ENCODE measurements at places on chromosomes 2 and 18. TPM values are rescaled to one million over a fixed set of nuclear protein-coding genes. Genes with fewer than 3 reads are reported as not detected.
A peak's percentile ranks its signal among the peaks of the same experiment; 100 is the strongest.

The CNDP1 gene
- total RNA-seq: not detected

The SAG gene
- total RNA-seq: not detected

The POTEC gene
- total RNA-seq: not detected

The CCDC85A gene
- 0.20 TPM for total RNA-seq

The ANKRD30B gene
- total RNA-seq: not detected

The CD8B gene
- not detected for total RNA-seq

The C2orf66 gene
- 0.98 TPM for total RNA-seq

The PLB1 gene
- total RNA-seq: 0.91 TPM

The CPS1 gene
- 18.4 TPM for total RNA-seq

The DPP4 gene
- total RNA-seq: not detected

The KCNIP3 gene
- 15.6 TPM for total RNA-seq

GRCh38 chr18:24561369-24561965 is 101.0 kb downstream of the HRH4 start:
- H3K4me3 ChIP-seq: no peak overlapping the region
- no peaks in the 10 kb centered on the region for H3K36me3 ChIP-seq
- peaks cover 10% of the 10 kb centered on the region for H3K4me1 ChIP-seq
- H3K27me3 ChIP-seq: no peaks in the 10 kb centered on the region

DNA sequence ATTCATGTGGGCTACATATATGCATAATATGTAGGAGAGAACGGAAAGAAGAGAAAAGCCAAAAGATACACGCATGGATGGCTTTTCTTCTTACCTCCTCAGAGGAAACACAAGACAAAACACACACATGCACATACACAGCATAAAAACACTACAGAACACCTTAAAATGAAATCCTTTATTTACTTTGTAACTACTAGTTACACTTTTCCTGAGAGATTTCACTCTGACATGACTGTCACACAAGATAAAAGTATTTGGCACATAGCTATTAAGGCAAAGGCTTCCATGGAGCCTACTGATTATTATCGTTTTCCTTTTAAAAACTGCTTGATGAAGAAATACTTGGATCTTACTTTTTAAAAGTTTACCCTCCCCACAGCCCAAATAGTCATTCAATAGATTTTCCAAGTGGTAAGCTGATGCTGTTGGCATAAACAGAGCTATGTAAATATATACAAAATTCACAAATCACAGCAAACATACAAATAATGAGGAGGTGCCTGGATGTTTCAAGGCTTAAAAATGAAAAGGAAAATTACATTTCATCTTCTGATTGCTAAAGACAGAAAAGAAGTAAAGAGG is 8.6 kb downstream of the ZEB2 start:
- H3K27ac ChIP-seq: no peak overlapping the region
- no peaks in the 10 kb centered on the region for H3K27me3 ChIP-seq
- H3K4me3 ChIP-seq: no peak overlapping the region

- DNase-seq: no peak
- no peaks in the 10 kb centered on the region for H3K36me3 ChIP-seq
- H3K27me3 ChIP-seq: peaks cover 25% of the 10 kb centered on the region
- H3K27ac ChIP-seq: no peak overlapping the region
Observed at GRCh38 chr2:173347305-173348168, 7.1 kb upstream of the CDCA7 start.

DNA sequence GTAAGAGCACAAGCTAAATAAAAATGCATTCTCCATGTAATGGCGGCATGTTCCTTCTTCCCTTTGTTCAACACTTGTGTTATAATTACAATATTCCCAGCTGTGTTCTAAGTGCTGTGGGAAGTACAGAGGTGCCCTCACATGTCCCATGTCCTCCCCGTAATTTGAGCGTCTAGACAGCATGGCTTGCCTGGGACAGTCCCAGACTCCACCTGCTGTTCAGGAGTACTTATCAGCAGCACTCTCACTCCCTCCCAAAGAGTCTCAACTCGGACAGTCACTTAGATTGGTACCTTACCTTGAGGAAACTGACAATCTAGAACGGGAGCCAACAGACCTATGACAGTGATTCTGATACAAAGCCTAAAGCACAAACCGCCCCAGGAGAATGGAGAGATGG is 370.5 kb downstream of the EIPR1 start:
- H3K4me3 ChIP-seq: no peak overlapping the region
- H3K4me1 ChIP-seq: no peaks in the 10 kb centered on the region
- peaks cover 65% of the 10 kb centered on the region for H3K27me3 ChIP-seq
- no peak for DNase-seq

DNA sequence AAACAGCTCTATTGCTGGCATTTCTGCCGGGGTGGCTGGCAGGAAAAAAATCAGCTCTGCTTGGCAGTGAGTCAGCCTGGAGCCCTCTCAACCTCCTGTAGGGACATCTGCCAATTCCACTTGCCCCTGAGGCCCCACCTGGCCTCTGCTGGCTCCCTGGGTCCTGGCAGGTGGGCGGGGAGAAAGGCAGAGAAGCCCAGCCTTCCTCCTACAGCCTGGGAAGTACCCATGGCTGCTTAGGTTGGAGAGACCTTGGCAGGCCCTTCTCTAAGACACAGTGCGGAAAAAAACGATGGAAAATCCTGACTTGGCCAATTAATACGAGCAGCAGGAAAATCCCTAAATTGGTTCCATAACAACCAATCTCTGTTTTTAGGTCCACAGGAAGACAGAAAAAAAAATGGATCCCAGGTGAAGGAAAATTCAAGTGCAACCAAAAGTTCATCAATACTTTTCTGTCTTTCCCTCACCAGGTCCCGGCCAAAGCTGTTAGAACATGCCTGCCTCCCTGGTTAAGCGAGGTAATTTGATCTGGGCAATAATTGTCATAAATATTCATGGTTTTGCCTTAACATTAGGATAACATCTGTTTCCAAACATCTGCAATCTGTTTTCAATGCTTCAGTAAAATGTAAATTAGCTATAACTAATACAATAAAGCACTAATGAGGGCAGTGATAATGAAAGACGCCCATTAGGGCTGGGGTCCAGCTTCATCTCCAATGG is 245.9 kb downstream of the TFCP2L1 start:
- peaks cover 7% of the 10 kb centered on the region for H3K4me1 ChIP-seq
- H3K27ac ChIP-seq: no peak overlapping the region
- H3K36me3 ChIP-seq: no peaks in the 10 kb centered on the region
- H3K4me3 ChIP-seq: no peak overlapping the region

GRCh38 chr2:214261683-214262082 is 149.2 kb upstream of the VWC2L start:
- no peak overlapping the region for H3K4me3 ChIP-seq
- peaks cover 4% of the 10 kb centered on the region for H3K4me1 ChIP-seq
- H3K27ac ChIP-seq: no peak overlapping the region
- H3K36me3 ChIP-seq: no peaks in the 10 kb centered on the region

GRCh38 chr18:79684283-79684631 is 4.7 kb downstream of the CTDP1 start:
- H3K27me3 ChIP-seq: no peaks in the 10 kb centered on the region
- H3K36me3 ChIP-seq: peaks cover 3% of the 10 kb centered on the region
- H3K27ac ChIP-seq: no peak overlapping the region
- DNase-seq: no peak

DNA sequence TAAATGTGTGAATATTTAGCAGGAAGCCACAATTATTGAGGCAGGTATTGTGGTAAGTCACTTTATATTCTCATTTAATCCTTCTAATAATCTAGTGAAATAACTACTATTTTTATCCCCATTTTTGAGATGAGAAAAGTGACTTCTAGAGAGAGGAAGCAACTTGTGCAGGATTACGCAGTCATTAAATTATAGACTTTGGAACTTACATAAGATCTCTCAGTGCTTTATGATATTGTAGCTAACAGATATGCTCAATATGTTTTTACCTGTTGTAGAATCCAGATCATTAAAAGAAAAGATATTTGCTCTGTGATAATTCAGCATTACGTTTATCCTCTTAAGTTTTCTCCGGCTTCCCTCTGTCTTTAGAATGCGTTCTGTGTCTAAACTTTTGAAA is 50.5 kb downstream of the MBD5 start:
- H3K27ac ChIP-seq: no peak overlapping the region
- no peak for DNase-seq
- H3K36me3 ChIP-seq: no peaks in the 10 kb centered on the region
- no peaks in the 10 kb centered on the region for H3K27me3 ChIP-seq

DNA sequence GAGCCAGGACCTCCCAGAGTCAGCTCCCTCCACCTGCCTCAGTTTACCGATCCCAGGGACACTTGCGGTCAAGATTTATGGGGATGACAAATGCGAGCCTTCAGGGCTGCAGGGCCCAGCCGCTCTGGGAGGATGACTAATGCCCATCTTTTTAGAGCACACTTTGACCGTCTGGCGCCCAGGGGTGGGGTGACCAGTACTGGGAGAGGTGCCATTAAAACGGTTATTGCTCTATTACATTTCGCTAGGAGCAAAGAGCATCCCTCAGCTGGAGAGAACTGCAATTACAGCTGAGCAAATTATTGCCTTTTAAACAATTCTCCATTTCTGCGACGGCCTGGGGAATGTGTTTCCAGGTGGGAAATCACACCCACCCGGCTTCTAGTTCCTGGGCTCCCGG is 42.6 kb upstream of the HPCAL1 start:
- DNase-seq: peak; percentile 91
- no peaks in the 10 kb centered on the region for H3K36me3 ChIP-seq
- no peak overlapping the region for H3K4me3 ChIP-seq
- no peaks in the 10 kb centered on the region for H3K4me1 ChIP-seq
- no peaks in the 10 kb centered on the region for H3K27me3 ChIP-seq

GRCh38 chr18:52999633-53000032 is 659.6 kb downstream of the DCC start:
- no peaks in the 10 kb centered on the region for H3K4me1 ChIP-seq
- DNase-seq: no peak
- no peak overlapping the region for H3K4me3 ChIP-seq
- H3K27me3 ChIP-seq: no peaks in the 10 kb centered on the region
- no peaks in the 10 kb centered on the region for H3K36me3 ChIP-seq

GRCh38 chr2:1004398-1004797 is 53.7 kb downstream of the SNTG2 start:
- H3K36me3 ChIP-seq: no peaks in the 10 kb centered on the region
- no peaks in the 10 kb centered on the region for H3K4me1 ChIP-seq
- H3K4me3 ChIP-seq: no peak overlapping the region
- no peak for DNase-seq

DNA sequence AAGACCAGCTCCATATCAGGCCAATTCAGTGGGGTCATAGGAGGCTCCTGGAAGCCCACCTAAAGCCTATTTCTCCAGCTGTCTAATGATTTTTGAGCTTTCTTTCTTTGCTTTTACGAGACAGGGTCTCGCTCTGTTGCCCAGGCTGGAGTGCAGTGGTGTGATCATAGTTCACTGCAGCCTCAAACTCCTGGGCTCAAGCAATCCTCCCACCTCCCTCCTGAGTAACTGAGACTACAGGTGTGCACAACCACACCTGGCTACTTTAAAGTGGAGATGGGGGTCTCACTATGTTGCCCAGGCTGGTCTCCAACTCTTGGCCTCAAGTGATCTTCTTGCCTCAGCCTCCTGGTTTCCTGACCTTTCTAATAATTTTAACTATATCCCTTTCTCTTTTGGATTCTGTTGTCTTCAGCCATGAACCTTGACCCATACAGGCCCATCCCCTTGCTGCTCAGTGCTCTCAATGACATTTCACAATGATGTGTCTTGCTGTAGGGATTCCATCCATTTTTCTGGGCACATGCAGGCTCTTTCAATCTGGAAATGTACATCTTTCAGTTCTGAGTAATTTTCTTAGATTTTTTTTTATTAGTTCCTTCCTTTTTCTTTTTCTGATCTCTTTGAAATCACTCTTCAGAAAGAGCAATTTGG is 29.7 kb downstream of the GNLY start:
- no peaks in the 10 kb centered on the region for H3K36me3 ChIP-seq
- DNase-seq: no peak
- H3K27me3 ChIP-seq: no peaks in the 10 kb centered on the region
- H3K4me3 ChIP-seq: no peak overlapping the region

DNA sequence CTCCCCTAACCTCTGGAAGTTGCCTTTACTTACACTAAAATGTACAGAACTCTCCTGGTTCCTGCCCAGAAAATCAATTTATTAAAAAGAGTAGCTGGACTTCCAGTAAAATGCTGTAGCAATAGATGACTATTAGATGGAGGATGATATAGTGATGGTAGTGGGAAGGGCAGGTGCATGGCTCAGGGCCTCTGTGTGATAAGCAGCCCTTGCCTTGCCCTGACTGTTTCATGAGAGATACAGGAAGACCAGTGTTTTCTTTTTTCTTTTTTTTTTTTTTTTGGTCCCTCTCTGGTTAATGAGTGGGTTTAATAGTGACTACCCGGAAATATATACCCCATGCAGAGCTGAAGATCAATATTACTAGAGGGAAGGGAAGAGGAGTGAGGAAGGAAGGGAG is 48.7 kb upstream of the NEDD4L start:
- no peak overlapping the region for H3K4me3 ChIP-seq
- H3K4me1 ChIP-seq: no peaks in the 10 kb centered on the region
- H3K27me3 ChIP-seq: no peaks in the 10 kb centered on the region
- DNase-seq: no peak
- H3K36me3 ChIP-seq: no peaks in the 10 kb centered on the region
- no peak overlapping the region for H3K27ac ChIP-seq

DNA sequence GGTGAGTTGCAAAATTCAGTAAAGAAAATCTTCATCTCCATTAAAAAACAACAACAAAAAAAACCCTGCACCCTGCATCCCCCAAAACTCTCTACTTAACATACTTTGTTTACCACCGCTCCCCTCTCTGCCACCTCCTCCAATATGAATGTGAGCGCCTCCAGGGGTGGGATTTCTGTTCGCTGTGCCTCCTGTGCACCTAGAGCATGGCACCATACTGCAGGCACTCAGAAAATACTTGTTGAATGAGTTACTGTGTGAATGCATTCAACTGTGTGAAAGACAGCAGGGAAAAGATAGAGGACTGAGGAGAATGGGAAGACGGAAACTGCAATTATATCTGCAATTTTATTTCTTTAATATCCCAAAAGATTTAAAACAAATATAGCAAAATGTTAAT is 4.5 kb downstream of the CEBPZ start:
- H3K4me3 ChIP-seq: no peak overlapping the region
- no peak overlapping the region for H3K27ac ChIP-seq
- H3K36me3 ChIP-seq: peaks cover 58% of the 10 kb centered on the region

DNA sequence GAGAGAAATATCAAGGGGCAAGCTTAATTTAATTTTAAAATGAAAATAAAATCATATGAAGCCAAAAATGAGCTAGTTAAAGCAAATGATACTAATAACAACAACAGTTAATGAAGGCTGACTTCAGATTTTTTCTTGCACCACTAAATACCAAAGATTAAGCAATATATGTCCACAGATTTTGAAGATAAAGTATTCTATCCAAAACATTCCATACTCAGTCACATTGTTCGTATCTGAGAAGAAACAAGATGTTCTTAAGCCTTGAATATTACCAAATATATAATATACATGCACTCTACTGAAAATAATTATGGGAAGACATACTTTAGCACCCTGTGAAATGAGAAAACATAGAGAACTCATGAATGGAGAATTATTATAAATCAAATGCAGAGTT is 593.3 kb upstream of the SYT4 start:
- H3K4me1 ChIP-seq: peaks cover 9% of the 10 kb centered on the region
- H3K27ac ChIP-seq: no peak overlapping the region
- no peak for DNase-seq

- no peaks in the 10 kb centered on the region for H3K27me3 ChIP-seq
- H3K27ac ChIP-seq: no peak overlapping the region
- no peak overlapping the region for H3K4me3 ChIP-seq
- no peaks in the 10 kb centered on the region for H3K36me3 ChIP-seq
Observed at GRCh38 chr2:179837408-179837807, 24.0 kb downstream of the ZNF385B start.

GRCh38 chr2:3529316-3530025 is 10.1 kb upstream of the ADI1 start:
- H3K4me1 ChIP-seq: no peaks in the 10 kb centered on the region
- H3K4me3 ChIP-seq: no peak overlapping the region
- H3K27ac ChIP-seq: peak overlapping the region; percentile 58
